Activated T-cell treated with anti-CD3 and anti-CD28 coated beads, Interleukin-2, amount 50 U/mL, for 4 hours (primary cell): ENCODE measurements at places on chromosomes 4 and X. TPM values are rescaled to one million over a fixed set of nuclear protein-coding genes. Genes with fewer than 3 reads are reported as not detected.

Gene WDFY3
- 0.74 TPM for total RNA-seq

Gene DMRTC1
- total RNA-seq: not detected

Gene BEND4
- total RNA-seq: 0.52 TPM

Gene TEC
- total RNA-seq: 0.82 TPM

Gene SGMS2
- 0.54 TPM for total RNA-seq

Gene SCRG1
- not detected for total RNA-seq

Gene TSPAN6
- 2.0 TPM for total RNA-seq

Gene LRIT3
- 0.11 TPM for total RNA-seq

Gene PF4V1
- total RNA-seq: not detected

Gene MAGEA8
- total RNA-seq: not detected

Gene MAEA
- 65.3 TPM for total RNA-seq

Gene OTUD6A
- total RNA-seq: not detected

Gene AMER1
- total RNA-seq: 3.8 TPM

Gene CTPS2
- total RNA-seq: 2.6 TPM

Gene RBM46
- total RNA-seq: not detected

Gene FAAH2
- total RNA-seq: 2.1 TPM

Gene IQCM
- not detected for total RNA-seq

Gene JAKMIP1
- 3.7 TPM for total RNA-seq

Gene HSFX3
- total RNA-seq: not detected

Gene GRID2
- not detected for total RNA-seq

Gene PCDH10
- not detected for total RNA-seq

Gene SPANXN3
- total RNA-seq: not detected

Gene RAB41
- not detected for total RNA-seq
